ENCODE measurements at places on chromosomes 7 and 10.

- H3K27ac ChIP-seq, result no peak overlapping the region
- no peak for DNase-seq
- H3K4me3 ChIP-seq, result peak overlapping the region; percentile 48
- no peaks in the 10 kb centered on the region for H3K36me3 ChIP-seq
- peaks cover 4% of the 10 kb centered on the region for H3K4me1 ChIP-seq
- H3K27me3 ChIP-seq, result no peaks in the 10 kb centered on the region
Measured at GRCh38 chr10:30999070-30999712, 32.5 kb downstream of the ZNF438 start.

- H3K27ac ChIP-seq, result no peak overlapping the region
- no peak overlapping the region for H3K4me3 ChIP-seq
- no peaks in the 10 kb centered on the region for H3K4me1 ChIP-seq
- H3K27me3 ChIP-seq, result no peaks in the 10 kb centered on the region
- no peak for DNase-seq
Measured at GRCh38 chr7:158055726-158056510, 531.7 kb downstream of the PTPRN2 start.

GRCh38 chr7:1233333-1234048 is 819 bp downstream of the UNCX start:
- DNase-seq, result no peak
- no peaks in the 10 kb centered on the region for H3K36me3 ChIP-seq
- H3K4me1 ChIP-seq, result peaks cover 48% of the 10 kb centered on the region
- no peak overlapping the region for H3K4me3 ChIP-seq
- H3K27me3 ChIP-seq, result peaks cover 73% of the 10 kb centered on the region

- peaks cover 3% of the 10 kb centered on the region for H3K36me3 ChIP-seq
- DNase-seq, result peak; percentile 42
- peak within 1 kb of the TSS; percentile 88 for H3K27ac ChIP-seq
- peaks cover 13% of the 10 kb centered on the region for H3K4me1 ChIP-seq
- H3K4me3 ChIP-seq, result peak within 1 kb of the TSS; percentile 82
Measured at GRCh38 chr7:114922026-114922651, at the start of gene MDFIC. TSS of gene MDFIC (plus strand) at chr7:114922094. CDS start at chr7:114923034, 940 bp downstream.

GRCh38 chr10:3532644-3533043 is 252.4 kb downstream of the KLF6 start:
- no peaks in the 10 kb centered on the region for H3K4me1 ChIP-seq
- no peak for DNase-seq
- no peak overlapping the region for H3K27ac ChIP-seq
- no peaks in the 10 kb centered on the region for H3K27me3 ChIP-seq
- no peak overlapping the region for H3K4me3 ChIP-seq

DNA sequence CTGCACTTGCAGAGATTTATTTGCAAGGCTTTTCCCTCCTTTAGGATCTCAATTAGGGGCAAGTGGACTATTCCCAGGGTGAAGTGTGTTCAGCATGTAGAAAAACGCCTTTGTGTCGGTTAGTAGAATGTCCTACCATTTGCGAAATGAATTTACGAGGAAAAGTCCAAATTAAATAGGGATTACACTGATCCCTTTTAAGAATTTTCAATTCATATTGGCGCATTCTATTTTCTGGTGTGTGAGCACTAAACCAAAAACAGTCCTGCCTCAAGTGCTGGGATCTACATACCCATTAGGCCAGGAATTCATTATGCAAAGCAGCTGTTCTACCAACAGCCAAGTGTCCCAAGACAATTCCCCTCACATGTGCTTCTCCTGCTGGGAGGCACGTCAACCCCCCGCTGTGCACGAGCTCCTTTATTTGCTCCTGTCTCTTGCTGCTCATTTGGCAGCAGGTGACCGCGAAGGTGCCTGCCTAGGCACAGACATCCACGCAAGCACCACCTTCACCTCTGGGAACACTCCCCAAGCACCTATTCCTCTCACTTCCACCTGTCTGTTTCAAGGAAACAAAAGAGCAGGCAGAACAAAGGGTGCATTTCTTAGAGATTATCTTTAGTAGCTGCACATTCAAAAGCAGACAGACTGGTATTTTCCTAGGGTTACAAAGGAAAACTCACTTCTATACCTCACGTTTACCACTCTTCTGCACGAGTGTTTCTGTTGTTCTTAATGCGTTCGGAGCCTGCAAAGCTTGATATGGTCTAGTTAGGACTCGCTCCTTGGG is 134.6 kb upstream of the FGFR2 start:
- H3K27me3 ChIP-seq, result no peaks in the 10 kb centered on the region
- no peak overlapping the region for H3K27ac ChIP-seq
- H3K36me3 ChIP-seq, result no peaks in the 10 kb centered on the region
- no peaks in the 10 kb centered on the region for H3K4me1 ChIP-seq
- H3K4me3 ChIP-seq, result no peak overlapping the region

GRCh38 chr10:88089498-88089897 is 226.1 kb downstream of the PTEN start:
- DNase-seq, result no peak
- H3K4me1 ChIP-seq, result peaks cover 32% of the 10 kb centered on the region
- H3K27me3 ChIP-seq, result no peaks in the 10 kb centered on the region

DNA sequence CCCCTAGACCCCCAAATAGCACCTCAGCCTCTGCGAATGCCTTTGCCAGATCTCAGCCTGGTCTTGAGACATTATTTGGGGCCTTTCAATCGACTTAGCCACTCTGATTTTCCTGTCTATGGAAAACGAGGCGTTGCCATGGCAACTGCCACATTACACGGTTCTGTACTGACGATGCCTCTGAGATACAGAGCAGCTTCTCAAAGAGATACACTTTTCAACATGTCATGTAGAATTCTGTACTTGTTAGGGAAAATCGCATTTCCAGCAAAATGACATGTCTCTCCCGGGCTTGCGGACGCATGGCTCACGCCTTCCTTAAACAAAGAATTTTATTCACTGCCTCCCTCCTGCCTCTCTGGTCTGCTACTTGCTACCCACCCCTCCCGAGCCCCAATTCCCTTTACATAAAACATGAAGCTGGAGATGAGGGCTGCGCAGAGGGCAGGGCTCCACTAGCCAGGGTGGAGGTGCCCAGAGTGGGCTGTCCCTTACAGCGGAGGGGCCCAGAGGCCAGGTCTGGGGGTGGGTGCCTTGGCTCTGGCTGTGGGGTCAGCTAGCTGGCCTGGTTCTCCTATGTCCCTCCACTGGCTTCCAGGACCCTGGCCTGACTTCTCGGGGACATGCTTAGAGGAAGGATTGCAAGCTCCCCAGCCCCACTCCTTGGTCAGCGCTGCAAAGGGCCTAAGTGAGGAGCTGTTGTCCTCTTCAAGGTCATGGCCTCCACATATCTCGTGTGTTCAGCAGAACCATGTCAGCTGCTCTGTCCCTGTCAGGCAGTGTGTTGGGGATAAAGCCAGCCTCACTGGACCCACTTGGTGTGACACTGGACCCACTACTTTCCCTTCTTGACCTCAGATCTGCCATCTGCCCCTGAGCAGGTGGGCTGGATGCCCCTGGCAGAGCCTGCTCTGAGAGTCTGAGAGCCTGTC is 342.5 kb downstream of the RPS24 start:
- no peak overlapping the region for H3K4me3 ChIP-seq
- no peaks in the 10 kb centered on the region for H3K36me3 ChIP-seq
- no peak overlapping the region for H3K27ac ChIP-seq
- no peak for DNase-seq
- H3K27me3 ChIP-seq, result no peaks in the 10 kb centered on the region

DNA sequence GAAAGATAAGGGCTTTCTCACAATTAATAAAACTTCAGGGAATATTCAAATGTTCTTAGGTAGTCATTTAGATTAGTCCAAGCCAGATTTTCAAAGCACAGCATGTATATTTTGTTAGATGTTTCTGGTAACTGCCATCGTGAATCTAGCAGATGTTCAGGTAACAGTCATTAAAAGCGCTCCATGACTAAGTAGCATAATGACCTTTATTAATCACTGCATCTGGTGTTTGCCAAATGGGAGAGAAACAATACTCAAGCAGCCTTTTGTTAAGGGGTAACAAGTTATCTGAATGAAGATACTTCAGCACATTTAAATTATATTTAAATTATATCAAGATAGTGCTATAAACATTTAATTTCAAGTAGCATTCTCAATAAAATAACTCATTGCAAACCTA is 47.5 kb downstream of the USP6NL start:
- H3K27ac ChIP-seq, result no peak overlapping the region
- DNase-seq, result no peak
- H3K4me1 ChIP-seq, result no peaks in the 10 kb centered on the region
- no peak overlapping the region for H3K4me3 ChIP-seq
- no peaks in the 10 kb centered on the region for H3K27me3 ChIP-seq

DNA sequence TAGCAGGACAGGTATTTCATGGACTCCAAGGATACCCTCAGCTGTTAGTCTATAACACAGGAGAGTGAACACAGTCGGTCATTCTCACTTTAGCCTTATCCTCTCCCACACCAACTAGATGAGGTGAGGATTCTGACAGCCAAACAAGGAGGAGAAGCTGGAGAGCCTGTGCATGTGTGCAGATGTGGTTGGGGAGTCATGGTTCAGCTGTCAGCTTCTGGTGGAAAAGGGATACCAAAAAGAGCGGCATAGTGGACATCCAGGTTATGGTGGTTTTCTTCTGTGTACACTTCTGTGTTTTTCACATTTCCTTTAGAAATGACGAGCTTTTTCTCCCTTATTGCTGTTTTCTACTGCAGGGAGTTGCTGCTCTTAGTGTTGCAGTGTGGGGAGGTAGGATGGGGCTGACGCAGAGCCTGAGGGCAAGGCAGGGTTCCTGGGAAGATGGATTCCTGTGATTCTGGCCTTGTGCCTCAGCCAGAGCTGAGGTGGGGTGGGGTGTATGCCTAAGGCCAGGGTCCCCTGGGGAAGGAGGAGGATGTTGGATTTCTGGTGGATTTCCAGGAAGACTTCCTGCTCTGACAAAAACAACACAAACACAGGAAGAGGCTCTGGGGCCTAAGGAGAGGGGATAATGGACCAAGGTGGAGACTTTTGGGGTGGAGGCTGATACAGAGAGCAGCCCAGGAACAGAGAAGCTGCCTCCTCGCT is 26.6 kb downstream of the PLAU start:
- H3K36me3 ChIP-seq, result no peaks in the 10 kb centered on the region
- no peak overlapping the region for H3K4me3 ChIP-seq
- no peaks in the 10 kb centered on the region for H3K27me3 ChIP-seq
- no peak overlapping the region for H3K27ac ChIP-seq

GRCh38 chr10:10403762-10404161 is 613.9 kb upstream of the CELF2 start:
- H3K4me1 ChIP-seq, result no peaks in the 10 kb centered on the region
- H3K27ac ChIP-seq, result no peak overlapping the region
- H3K4me3 ChIP-seq, result no peak overlapping the region

DNA sequence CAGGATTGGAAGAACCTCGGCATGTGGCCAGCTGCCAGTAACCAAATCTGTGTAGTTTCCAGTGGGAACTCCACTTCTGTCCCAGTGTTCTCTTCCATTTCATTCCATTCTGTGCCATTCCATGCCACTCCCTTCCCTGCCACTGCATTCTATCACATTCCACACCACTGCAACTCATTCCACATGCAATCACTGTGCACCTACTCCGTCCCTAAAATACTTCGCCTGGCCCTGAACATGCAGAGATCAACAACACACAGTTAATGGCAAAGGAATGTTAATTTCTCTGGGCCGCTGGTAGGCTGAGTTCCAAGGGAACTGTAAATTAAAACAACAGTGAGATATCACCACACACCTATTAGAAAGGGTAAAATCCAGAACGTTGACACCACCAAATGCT is 64.8 kb downstream of the AKR1B1 start:
- H3K4me3 ChIP-seq, result no peak overlapping the region
- no peaks in the 10 kb centered on the region for H3K27me3 ChIP-seq
- H3K4me1 ChIP-seq, result no peaks in the 10 kb centered on the region

- no peaks in the 10 kb centered on the region for H3K36me3 ChIP-seq
- no peak for DNase-seq
- H3K4me3 ChIP-seq, result no peak overlapping the region
- H3K4me1 ChIP-seq, result peaks cover 24% of the 10 kb centered on the region
- H3K27me3 ChIP-seq, result no peaks in the 10 kb centered on the region
Measured at GRCh38 chr10:48799341-48800006, 114.8 kb downstream of the WDFY4 start.

GRCh38 chr10:86367152-86367951 is 757 bp upstream of the GRID1 start:
- H3K27me3 ChIP-seq, result peaks cover 68% of the 10 kb centered on the region
- H3K36me3 ChIP-seq, result no peaks in the 10 kb centered on the region
- peaks cover 26% of the 10 kb centered on the region for H3K4me1 ChIP-seq
- no peak for DNase-seq
- H3K27ac ChIP-seq, result no peak overlapping the region
- H3K4me3 ChIP-seq, result no peak overlapping the region

DNA sequence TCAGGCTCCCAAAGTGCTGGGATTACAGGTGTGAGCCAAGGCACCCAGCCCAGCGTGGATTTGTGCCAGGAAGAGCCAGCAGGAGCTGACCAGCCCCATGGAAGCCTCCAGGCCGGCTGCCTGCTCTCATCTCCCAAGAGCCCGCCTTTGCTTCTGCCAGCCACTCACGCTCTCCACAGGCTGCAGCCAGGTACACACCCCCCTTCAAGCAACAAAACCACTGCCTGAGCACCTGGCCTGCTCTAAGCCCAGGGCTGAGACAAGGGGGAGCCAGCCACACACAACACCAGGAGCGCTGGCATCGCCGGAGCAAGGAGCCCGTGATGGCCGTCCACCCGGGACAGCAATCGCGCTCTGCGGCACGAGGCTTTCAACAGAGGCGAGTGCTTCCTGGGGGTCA is 34.5 kb downstream of the MAD1L1 start:
- no peaks in the 10 kb centered on the region for H3K27me3 ChIP-seq
- no peaks in the 10 kb centered on the region for H3K4me1 ChIP-seq
- no peak overlapping the region for H3K27ac ChIP-seq
- peaks cover 22% of the 10 kb centered on the region for H3K36me3 ChIP-seq
- no peak for DNase-seq

DNA sequence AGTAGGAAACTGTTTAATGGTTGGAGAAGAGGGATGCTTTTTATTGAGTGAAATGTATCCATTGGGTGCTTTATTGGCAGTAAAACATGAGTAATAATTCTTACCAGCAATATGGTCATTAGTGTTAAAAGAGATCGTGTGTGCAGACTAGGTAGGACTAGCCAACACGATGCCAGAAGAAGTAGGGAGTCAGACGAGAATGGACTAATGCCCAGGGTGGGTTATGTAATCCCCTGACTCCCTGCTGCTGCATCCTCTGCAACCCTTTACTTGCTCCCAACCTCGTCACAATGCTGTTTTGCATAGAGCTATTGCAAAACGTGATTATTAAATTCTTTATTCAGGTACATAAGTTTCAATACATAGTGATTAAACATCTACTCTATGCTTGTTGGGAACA is 1213.7 kb downstream of the GATA3 start:
- no peaks in the 10 kb centered on the region for H3K36me3 ChIP-seq
- no peaks in the 10 kb centered on the region for H3K4me1 ChIP-seq
- no peak overlapping the region for H3K4me3 ChIP-seq
- DNase-seq, result no peak
- no peaks in the 10 kb centered on the region for H3K27me3 ChIP-seq

GRCh38 chr7:159010937-159011721 is 133.5 kb downstream of the VIPR2 start:
- H3K4me3 ChIP-seq, result no peak overlapping the region
- H3K4me1 ChIP-seq, result no peaks in the 10 kb centered on the region
- no peaks in the 10 kb centered on the region for H3K36me3 ChIP-seq
- H3K27me3 ChIP-seq, result no peaks in the 10 kb centered on the region

GRCh38 chr7:48161407-48162125 is 9.7 kb upstream of the ABCA13 start:
- H3K27ac ChIP-seq, result no peak overlapping the region
- no peak for DNase-seq
- no peak overlapping the region for H3K4me3 ChIP-seq
- H3K36me3 ChIP-seq, result no peaks in the 10 kb centered on the region

Data from CD4-positive, alpha-beta T cell (primary cell).